ENCODE measurements at places on chromosomes 5 and 9.

DNA sequence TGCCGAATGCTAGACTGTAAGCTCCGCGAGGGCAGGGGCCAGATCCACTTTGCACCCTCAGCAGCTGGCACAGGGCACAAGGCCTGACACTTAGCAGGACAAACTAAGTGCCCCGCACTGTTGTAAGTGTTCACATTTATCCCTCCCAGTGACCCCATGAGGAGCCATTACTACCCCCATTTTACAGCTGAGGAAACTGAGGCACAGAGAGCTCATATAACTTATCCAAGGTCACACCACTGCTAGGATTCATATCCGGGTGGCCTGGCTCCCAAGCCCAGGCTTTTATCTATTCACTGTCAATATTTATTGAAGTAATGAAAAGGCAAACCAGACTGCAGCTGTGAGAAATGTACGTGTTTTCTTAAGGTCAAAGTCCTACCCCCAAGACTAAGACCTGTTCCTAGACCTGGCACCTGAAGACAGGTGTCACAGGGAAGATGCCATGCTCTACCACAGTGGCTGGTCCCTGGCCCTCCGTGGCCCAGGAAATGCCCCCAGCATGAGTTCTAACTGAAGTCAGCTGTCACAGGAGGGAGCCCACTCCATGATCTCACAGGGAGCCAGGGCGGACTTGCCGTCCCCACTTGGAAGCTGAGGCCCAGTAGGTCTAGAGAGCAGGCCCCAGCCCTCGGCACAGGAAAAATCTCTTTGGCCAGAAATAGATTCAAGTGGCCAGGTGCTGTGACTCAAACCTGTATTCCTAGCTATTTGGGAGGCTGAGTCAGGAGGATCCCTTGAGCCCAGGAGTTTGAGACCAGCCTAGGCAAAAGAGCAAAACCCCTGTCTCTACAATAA, 74.7 kb upstream of the IL17B start:
- no peak for DNase-seq

GRCh38 chr9:130128733-130129431, 43.3 kb upstream of the NCS1 start:
- peak; percentile 37 for DNase-seq

DNA sequence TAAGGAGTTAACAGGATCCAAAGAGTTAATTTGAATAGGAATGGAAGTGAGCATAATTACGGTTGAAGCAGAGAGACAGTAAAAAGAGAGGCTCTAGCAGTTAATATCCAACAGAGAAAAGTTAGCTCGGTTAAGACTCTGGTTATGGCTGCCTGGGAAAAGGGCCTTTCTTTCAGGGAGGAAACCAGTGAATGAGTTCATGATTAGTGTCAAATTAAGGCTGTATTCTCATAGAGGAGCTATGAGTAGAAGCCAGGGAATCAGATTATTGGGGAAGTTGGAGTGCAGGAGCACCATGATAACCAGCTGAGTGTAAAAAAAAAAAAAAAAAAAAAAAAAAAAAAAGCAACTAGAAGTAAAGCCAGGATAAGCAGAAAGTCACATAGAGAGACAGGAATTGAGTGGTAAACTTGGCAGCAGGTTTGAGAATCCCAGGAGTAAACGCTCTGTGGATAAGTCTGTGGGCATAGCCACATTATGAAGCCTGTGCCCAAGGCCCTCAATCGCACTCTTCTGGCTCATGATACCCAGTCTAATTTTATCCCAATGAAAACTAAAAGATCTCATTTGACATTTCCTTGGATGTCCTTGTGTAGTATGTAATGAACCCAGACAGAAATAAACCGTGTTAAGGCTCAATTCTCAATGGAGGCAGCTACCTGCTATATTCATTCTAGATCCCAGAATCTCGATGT, 372.6 kb upstream of the MPDZ start:
- no peak for DNase-seq

DNA sequence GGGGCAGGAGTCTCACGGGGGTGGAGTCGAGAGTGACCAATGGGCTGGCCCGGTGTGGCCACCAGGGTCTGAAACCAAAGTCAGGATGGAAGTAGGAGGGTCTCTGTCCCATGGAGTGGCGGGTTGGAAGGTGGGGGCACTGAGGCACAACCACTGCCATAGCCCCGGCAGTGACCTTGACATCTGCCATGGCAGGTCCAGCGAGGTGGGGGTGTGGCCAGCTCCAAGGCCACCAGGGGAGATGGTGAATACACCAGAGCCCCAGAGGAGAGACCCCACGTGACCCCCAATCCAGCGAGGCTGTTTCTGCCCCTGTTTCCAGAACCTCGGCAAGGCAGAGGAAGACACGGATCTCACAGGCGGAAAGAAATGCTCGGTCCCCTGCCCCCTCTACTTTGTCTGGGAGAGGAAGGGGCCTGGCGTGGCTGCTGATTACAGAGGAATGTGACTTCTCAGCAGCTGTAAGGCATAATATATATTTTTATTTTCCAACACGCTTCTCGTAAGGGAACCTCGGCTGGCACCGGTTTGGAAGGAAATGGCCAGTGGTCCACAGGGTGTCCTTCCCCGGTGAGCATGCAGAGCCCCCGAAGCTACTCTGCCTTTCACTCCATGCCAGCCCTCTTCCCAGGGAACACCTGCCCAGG, 105.7 kb upstream of the SARDH start:
- DNase-seq = no peak

GRCh38 chr5:78649211-78649695, 681 bp upstream of the LHFPL2 start:
- no peak for DNase-seq

GRCh38 chr5:132478366-132478871, 12.2 kb downstream of the IRF1 start:
- DNase-seq = no peak

- DNase-seq = no peak
These were observed 149.5 kb downstream of the ADAMTSL1 start for GRCh38 chr9:18623221-18624079.

- DNase-seq = no peak
These were observed 40.0 kb upstream of the MYO10 start for GRCh38 chr5:16975950-16976624.

DNA sequence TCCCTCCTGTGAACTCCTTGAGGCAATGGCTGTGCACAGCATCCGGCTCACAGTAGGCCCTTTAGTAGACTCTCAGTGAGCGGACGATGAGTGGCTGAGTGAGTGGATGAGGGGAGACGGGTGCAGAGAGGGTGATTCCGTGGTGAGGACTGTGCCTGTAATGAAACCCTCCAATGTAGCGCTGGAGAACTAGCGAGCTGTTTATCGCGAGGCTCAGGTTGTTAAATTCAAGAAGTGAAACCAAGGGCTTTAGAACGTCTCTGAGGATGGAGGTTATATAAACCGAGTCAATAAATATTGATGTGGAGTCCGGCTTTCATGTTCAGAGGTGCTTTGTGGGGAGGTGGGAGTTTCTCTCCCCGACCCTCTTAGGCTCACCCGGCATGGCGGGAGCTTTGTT, 53.2 kb downstream of the NSG2 start:
- no peak for DNase-seq
